ENCODE measurements at places on chromosomes 6 and 20. TPM values are rescaled to one million over a fixed set of nuclear protein-coding genes. Genes with fewer than 3 reads are reported as not detected.
A peak's percentile ranks its signal among the peaks of the same experiment; 100 is the strongest.

GRCh38 chr6:99689916-99690685 lies 83.5 kb downstream of the PRDM13 start:
- DNase-seq: no peak

GRCh38 chr6:56852260-56853010 lies 102.5 kb upstream of the BEND6 start:
- no peak for DNase-seq

GRCh38 chr6:53995935-53996334 lies 115.3 kb upstream of the MLIP start:
- no peak for DNase-seq

GRCh38 chr6:131914967-131915751 lies 36.0 kb downstream of the CCN2 start:
- peak; percentile 71 for DNase-seq

The SDC4 gene
- 50.3 TPM for total RNA-seq

DNA sequence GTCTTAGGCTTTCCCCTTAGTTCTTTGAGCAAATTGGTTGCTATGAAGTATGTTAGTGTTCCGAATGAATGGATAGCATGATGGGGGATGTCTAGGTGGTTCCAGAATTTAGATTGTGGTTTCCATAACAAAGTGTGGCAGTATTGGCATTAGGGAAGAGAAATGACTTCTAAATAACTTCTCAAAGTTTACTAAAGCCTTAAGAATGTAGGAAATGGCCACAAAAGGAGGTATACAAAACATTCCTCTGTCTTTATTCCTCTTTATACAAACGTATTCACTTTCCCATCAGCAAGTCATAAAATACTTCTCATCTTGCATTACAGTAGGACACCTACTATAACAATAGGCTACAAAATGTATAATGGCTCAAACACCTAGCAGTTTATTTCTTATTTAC lies 279.6 kb downstream of the ESR1 start:
- DNase-seq: no peak

DNA sequence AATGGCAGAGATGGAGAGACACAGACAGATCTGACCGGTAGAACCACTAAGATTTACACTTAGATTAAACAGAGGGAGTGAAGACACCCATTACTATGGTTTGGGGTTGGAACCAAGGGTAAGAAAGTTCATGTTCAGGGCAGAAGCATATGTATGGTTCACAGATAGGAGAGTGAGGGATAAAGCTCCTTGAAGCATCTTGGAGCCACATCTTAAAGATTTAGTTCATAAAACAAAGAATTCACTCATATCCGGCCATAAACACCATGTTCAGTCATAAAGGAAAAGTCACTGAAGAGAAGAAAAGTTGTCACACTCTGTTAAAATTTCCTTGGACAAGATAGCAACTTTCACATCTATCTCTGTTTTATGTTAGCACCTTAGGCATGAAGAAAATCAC lies 18.0 kb downstream of the STX7 start:
- no peak for DNase-seq

DNA sequence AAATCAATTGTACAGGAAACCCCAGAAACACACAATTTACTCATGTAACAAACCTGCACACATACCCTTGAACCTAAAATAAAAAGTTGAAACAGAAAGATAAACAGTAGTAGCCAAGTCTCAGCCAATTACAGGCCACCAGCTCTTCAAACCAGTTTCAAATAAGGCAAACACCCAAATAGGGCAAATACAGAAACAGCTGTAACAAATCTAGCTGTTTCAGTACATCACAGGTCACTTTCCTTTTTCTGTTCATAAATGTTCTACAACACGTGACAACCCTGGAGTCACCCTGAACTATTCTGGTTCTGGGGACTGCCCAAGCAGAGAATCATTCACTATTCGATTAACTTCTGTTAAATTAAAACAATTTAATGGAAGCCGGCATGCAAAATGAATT lies 329.0 kb downstream of the GJA1 start:
- no peak for DNase-seq

- DNase-seq: no peak
Measured at GRCh38 chr6:33297406-33297955, 1.3 kb downstream of the RGL2 start.

The ELOVL4 gene
- total RNA-seq: 2.5 TPM

DNA sequence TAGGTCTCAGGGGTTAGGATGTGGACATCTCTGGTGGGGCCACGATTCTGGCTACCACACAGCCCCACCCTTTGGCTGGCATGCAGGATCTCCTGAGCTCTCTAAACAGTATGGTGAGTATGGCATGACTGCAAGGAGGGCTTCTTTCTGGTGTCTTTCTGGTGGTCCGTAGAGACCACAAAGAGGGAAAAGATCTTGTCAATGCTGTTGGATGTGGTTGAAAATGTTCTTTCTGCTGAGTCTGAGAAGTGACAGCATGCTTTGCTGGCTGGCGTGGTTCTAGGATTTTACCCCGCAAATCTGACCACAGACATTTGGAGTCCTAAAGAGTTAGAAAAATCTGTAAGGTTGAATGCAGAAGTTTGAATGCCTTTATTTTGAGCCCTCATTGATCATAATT lies 474.9 kb upstream of the CHD6 start:
- no peak for DNase-seq

DNA sequence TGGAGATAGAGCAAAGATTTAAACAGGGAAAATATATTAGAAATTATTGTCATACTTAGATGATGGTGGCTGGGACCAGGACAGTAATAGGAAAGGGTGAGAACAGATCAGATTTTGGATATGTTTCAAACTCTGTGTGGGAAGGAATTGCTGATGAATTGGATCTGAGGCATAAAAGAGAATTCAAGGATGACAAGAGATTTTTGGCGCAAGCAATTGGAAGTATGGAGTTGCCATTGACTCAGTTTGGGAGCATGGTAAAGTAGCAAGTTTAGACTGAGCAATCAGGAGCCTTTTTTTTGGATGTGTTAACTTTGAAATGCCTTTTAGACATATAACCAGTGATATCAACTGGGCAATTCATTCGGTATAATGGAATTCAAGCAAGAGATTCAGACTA lies 14.4 kb downstream of the TAB2 start:
- no peak for DNase-seq

DNA sequence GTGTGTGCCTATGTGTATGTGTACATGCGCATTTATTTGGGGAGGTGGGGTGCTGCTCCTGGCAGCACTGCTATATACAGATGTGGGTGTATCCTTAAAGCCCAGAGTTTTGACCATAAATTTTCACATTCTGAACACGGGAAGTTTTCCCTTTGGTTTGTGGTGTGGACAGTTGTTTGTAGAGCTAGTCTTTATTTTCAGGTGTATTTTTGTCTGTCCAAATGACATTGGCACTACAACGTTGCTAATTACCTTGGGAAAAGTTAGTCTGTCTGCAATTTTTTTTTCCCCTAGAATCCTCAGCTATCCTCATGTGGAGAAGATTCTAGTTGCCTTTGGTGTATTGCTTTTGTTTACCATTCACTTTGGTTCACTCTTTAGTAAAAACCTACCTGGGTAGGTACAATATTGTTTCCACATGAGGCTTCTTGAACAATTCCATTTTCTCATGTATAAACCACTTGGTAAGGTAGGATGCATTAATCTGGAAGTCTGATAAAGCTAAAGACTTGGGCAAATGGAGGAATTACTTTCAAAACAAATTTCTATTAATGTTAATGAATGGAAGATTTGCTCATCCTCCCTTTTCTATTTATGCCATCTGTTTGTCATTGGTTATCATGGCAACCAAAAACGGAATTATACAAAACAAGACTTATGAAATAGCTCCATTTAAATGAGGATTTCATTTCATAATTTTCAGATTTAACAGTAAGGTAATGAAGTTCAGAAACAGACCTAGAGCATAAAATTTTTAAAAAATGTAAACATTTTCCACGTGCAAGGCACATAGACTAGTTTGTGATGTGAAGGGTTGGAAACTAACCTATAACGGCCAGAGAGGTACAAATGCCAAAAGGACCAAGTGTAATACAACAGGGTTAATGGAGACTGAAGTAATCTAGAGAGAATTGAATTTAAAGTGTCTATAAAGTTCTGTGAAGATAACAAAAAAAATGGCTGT lies 3.9 kb downstream of the CCN2 start:
- DNase-seq: no peak

The TINAG gene
- not detected for total RNA-seq

DNA sequence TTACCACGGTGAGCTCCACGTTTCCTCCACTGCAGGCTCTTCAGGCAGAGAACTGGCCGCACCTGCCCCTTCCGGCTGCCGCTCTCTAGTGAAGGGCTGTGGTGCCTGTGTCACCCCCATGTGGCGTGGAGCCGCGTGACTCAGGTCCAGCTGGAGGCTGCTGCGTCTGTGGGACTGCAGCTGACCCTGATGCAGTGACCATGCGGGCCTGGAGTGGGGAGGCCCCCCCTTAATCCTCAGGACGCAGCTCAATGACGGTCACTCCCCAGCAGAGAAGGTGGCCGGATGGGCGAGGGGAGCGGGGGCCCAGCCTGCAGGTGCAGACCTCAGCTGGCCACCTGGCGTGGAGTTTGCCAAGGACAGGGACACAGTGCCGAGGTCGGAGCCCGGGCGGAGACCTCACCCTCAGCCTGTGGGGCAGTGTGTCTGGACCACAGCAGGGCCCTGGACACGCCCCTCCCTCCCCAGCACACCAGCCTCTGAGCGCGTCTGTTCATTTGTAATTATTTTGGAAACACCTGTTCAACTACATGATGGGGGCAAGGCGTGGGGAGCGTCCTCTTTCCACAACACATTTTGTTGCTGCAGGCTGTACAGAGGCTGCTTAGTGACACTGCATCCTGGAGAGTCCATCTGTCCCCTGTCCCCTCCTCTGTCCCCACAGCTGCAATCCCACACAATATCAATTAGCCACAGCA lies 10.7 kb downstream of the BHLHE23 start:
- no peak for DNase-seq

- no peak for DNase-seq
Measured at GRCh38 chr20:19737025-19737424, 21.0 kb upstream of the RIN2 start.

The GNAS-AS1 gene
- 0.12 TPM for total RNA-seq

GRCh38 chr6:121855521-121855920 lies 420.1 kb downstream of the GJA1 start:
- no peak for DNase-seq

DNA sequence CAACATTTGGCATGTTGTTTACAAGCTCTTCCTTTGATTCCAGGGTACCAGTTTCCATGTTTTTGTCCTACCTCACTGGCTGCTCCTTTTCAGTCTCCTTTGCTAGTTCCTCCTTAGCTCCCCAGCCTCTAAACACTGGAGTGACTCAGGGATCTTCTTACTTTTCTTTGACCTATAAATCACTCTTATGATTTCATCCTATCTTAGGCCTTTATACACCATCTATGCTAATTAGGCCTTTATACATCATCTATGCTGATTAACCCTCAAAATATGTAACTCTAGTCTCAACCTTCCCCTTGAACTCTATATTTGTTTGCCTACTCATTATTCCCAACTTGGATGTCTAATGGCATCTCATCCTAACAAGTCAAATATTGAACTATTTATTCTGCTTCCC lies 9.5 kb downstream of the TMEM30A start:
- DNase-seq: no peak

The WFDC10B gene
- not detected for total RNA-seq

The TRIM38 gene
- total RNA-seq: 6.1 TPM

DNA sequence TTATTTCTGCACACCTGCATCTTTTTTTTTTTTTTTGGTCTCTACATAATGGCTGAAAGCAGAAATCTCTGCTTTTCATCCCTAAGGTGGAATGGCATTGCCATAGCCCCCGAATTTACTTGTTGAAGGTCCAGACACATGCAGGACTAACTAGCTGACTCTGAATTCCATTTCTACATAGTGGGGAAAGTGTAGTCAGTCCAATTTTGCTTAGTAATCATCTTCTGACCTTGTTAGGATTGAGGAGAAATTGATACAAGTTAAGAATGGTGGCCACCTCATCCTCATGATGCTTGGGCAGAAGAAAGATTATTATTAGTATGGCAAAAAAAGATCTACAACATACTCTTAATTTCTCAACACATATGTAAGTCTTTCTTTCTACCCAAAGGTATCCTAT lies 16.4 kb upstream of the FAM83B start:
- no peak for DNase-seq

- DNase-seq: no peak
Measured at GRCh38 chr6:139514819-139515218, 140.4 kb upstream of the CITED2 start.

GRCh38 chr20:15061955-15062354 lies 724.5 kb upstream of the FLRT3 start:
- no peak for DNase-seq

DNA sequence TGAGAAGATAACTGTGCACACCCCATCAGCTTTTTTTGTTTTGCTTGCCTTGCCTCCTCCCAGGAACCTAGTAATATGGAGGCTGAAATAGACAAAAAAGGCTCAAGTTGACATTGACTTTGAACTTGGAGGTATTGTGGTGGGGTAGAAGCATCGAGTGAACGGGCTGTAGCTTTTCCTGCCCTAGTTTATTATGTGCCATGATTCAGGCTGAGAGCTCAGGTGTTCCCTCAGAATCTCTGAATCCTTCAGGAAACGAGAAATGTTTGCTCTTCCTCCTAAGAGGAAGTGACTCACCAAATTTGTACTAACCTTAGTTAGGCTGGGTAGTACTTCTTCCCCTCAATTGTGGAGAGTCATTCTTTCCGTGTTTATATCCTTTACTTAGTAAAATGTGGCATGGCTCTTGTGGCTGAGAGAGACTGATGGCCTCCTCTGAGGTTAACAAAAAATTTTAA lies 98.8 kb downstream of the SASH1 start:
- DNase-seq: no peak

GRCh38 chr6:5996714-5997419 lies 9.9 kb downstream of the NRN1 start:
- DNase-seq: no peak

The THBS2 gene
- total RNA-seq: 53.9 TPM

The CDSN gene
- not detected for total RNA-seq

GRCh38 chr6:155528982-155529453 lies 73.4 kb upstream of the NOX3 start:
- DNase-seq: no peak

DNA sequence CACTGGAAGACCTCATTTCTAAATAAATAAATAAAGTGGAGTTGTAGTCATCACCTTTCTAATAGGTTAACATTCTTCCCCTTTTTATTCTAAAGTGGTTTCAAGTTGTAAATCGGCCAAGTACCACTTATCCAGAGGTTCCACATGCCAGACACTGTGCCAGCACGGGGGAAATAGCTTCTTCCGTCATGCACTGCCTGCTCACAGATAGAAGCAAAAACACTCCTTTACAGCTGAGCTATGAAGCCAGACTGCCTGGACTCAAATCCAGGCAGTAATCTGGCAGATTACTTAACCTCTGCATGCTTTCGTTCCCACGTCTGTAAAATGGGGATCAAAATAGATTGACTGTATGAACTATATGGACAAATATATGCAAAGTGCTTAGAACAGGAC lies 17.2 kb upstream of the SCML4 start:
- no peak for DNase-seq
